Thyroid gland (tissue), 4 donors: ENCODE measurements at places on chromosomes 7 and 10. TPM values are rescaled to one million over a fixed set of nuclear protein-coding genes. Genes with fewer than 3 reads are reported as not detected.

The GRID1 gene
- total RNA-seq, result 28.1 TPM

DNA sequence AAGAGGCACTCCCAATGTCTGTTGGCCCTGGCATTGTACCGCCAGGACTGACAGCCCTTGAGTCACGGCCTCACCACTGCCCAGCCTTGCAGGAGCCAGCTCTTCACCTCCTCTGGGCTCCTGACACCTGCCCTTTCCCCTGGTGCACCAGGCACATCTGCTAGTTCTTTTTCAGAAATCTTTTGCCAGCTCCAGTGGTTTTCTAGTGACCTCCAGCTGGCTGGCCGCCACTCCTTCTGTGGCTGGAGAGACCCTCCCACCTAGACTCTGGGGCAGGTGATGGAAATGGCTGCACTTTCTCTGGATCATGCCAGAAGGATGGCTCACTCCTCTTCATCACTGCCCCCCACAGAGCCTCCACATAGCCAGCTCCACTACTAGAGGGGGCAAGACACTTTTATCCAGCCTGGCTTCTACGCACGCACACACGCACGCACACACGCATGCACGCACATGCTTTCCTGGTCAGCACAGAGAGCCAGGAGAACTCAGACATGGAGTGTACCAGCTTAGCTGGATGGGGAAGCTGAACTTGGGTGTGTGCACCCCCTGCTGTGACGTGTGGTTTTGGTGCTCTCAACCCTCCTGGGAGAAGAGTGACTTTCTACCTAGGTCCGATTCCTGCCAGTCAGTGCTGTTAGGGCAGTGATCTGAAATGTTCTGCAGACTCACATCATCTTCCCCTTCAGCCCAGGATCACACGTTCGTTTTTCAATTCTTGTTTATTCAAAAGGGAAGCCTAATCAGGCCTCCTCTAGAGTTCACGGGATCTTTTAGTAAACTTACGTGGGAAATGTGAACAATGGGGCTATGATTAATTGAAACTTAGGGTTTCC, 222.0 kb downstream of the PRPF18 start:
- peak; percentile 68 for DNase-seq

DNA sequence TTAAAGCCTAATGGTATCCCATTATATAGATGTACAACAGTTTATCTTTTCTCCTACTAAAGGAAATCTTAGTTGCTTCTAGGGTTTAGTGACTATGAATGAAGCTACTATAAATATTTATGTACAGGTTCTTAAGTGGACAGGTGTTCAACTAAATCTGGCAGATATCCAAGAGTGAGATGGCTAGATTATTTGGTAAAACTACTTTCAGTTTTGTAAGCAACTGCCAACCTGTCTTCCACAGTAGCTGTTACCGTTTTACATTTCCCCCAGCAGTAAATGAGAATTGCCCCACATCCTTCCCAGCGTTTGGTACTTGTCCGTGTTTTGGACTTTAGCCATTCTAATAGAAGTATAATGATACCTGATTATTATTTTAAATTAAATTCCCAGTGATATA, 144.9 kb upstream of the MAGI2 start:
- DNase-seq, result no peak

DNA sequence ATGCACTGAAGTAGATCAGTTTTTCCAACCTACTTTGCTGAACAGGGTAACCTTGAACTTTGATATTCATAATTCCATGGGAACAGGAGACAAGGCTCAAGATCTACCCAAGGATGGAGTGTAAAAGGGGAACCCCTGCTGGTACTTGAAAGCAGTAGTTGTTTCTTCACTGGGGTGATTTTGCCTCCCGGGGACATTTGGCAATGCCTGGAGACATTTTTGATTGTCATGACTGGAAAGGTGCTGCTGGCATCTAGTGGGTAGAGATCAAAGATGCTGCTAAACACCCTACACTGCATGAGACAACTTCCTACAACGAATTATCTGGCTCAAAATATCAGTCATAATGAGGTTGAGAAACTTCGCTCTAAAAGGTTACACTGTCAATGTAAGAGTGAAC, 214.8 kb upstream of the CTBP2 start:
- no peak for DNase-seq

GRCh38 chr10:13263591-13263990, 29.4 kb upstream of the UCMA start:
- DNase-seq, result no peak

The UTF1 gene
- not detected for total RNA-seq

GRCh38 chr10:69087590-69088470, at the start of gene SRGN:
TSS of gene SRGN (plus strand) at chr10:69088103. CDS start at chr10:69088158, 55 bp downstream.
- DNase-seq, result peak; percentile 31

The PNLIPRP2 gene
- not detected for total RNA-seq

GRCh38 chr10:118986815-118987790, 42.4 kb upstream of the NANOS1 start:
- no peak for DNase-seq

The AGR2 gene
- 23.9 TPM for total RNA-seq
